ENCODE measurements at places on chromosomes 5 and 9. TPM values are rescaled to one million over a fixed set of nuclear protein-coding genes. Genes with fewer than 3 reads are reported as not detected.

DNA sequence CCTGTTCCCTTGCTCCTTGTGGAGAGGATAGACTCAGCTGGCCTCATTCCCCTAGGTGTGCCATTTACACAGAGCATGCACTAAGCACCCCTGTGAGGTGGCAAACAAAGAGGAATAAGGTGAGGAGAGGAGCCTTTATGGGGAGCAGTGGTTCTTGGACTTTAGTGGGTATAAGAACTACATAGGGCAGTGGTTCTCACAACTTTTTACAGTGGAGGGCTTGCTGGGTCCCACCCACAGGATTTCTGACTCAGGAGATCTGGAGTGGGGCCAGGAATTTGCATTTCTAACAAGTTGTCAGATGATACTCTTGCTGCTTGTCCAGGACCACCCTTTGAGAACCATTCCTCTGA lies 42.0 kb downstream of the CSF1R start:
- DNase-seq, result no peak

DNA sequence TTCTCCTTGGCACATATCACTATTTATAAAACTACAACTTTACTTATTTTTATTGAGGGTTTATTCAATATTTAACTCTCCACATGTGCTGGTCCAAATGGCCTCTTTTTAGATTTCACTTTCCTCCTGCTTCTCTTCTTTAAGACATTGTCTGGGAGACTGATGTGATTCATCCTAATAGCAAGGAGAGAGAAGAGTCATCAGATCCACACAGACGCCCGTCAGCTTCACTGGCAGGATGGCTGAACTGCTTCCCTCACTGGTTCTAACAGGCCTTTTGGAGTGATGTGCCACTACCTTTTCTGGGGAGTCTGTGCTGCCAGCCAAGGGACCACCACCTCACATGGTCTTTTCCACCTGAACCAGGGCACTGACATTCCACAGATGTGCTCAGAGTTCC lies 16.5 kb upstream of the ROR2 start:
- DNase-seq, result no peak

DNA sequence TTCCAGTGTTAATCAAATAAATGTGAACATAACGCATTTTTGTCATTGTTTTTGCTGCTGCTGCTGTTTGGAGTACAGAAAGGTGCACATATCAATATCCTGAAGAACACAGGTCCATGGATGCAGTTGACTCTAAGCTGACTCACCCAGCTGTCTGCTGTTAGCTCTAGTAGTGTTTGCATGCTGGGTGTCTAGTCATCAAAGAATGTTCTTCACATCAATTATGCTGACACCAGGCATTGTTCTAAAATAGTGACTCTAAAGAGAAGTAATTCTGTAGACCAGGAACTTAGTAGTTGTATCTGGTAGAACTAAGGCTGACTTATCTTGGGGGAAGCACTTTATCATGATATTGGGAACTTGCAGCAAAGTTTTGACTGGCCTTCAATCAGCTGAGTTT lies 55.7 kb upstream of the DPYSL3 start:
- no peak for DNase-seq

DNA sequence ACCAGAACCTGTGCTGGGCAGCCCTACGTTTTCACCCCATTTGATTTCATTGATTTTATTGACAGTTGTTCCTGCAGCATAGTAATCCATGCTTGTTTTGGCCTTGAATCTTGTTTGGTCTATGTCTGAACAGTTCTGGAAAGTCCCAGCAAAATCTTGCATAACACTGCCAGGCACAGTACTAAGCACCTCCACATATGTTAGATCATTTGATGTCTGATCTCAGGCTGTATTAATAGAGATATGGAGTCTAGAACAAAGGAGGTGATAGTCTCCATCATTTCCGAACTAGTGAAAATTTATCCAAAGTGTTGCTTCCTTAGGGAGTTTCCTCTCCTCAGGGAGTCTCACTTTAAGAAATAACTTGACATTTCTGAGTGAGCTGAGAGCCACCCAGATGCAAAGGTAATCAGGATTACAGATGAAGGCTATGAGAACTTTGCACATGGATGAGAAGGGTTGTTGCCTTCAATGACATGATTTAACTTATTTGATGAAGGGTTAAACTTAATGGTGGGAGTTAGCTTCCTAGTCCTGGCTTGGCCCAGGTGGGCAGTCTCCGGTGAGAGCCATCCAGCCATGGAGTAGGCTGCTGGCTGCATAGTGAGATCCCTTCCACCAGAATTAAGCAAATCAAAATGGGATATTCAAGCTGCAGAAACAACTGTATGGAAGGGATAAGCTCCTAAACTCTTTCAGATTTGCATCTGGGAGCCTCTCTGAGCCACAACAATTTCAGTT lies 173.8 kb upstream of the MVB12B start:
- no peak for DNase-seq

- DNase-seq, result no peak
Measured at GRCh38 chr9:121658591-121658990, 7.2 kb downstream of the DAB2IP start.

GRCh38 chr5:88756953-88757352 lies 126.0 kb downstream of the MEF2C start:
- no peak for DNase-seq

Gene PRSS3
- not detected for polyA plus RNA-seq

Gene RASGRF2
- 0.42 TPM for polyA plus RNA-seq

Gene PRUNE2
- not detected for polyA plus RNA-seq

Gene NRARP
- polyA plus RNA-seq, result 5.7 TPM
